ENCODE measurements at places on chromosomes 5 and 9.

GRCh38 chr5:113047234-113047633, 70.6 kb downstream of the DCP2 start:
- DNase-seq = no peak

- DNase-seq = no peak
Measured at GRCh38 chr9:31848505-31849285, 535.7 kb upstream of the ACO1 start.

DNA sequence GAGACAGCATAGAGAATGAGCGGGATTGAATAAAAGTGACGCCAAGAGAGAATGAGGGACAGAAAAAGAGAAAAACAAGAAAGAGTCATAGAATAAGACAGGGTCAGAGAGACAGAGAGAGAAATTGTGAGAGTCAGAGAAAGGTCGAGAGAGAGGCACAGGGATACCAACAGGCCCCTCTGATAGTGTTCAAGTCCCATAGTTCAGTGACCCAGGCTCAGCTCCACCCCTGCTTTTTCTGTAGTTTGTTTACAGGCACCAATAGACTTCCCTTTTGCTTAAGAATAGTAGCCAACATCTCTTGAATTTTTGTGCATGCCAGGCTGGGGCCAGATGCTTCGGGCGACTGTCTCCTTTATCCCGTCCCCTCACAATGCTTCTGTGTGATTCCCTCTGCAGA, 62.5 kb downstream of the ARHGEF37 start:
- no peak for DNase-seq

DNA sequence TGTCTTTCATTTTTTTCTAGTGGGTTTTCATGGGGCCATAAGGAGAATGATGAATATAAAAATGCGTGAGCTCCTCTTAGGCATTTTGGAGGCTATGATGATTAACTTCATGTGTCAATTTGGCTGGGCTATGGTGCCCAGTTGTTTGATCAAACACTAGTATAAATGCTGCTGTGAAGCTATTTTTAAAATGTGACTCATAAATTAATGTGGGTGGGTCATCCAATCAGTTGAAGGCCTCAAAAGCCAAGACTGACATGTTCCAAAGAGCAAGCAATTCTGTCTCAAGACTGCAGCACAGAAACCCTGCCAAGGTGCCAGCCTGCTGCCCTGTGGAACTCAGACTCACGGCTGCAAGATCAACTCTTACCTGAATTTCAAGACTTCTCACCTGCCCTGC, 24.4 kb upstream of the ICE1 start:
- no peak for DNase-seq

DNA sequence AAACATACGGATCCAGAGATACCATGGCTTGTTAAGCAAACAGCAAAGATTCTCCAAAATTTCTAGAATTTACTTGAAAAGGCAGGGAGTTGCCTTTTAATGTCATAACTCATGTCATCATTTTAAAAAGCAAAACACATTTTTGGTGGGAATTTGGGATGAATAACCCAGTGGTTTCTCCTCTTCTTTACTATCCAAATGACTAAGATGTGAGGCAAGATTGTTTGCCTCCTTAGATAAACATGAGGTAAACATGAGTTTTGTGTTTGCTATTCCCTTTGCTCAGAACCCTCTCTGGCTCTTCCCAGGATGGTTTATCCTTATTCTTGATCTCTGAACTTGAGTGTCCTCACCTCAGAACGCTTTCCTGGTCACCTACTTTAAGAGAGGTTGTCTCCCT, 267.0 kb downstream of the EBF1 start:
- no peak for DNase-seq

All from GM12891 (cell line).